Activated naive CD8-positive, alpha-beta T cell treated with anti-CD3 and anti-CD28 coated beads for 36 hours (primary cell): ENCODE measurements at places on chromosomes 6 and 20. TPM values are rescaled to one million over a fixed set of nuclear protein-coding genes. Genes with fewer than 3 reads are reported as not detected.

The CEP43 gene
- total RNA-seq = 27.3 TPM

DNA sequence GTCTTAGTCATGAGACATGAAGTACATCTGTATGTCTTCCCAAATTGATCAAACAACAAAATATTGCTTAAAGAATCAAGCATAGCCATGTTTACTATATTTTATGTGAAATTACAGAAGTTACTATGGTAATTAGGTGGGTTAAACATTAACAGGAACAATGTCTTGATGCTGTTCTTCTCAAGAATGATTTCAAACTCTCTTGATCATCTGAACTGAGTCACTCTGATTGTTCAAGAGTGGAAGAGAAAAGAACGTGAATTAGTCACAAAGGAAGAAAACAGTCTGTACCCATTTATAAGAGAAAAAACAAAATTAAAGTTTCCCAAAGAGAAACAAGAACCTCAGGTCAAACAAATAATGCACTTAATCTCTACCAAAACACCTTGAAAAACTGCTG is 62.2 kb upstream of the NUP153 start:
- H3K27me3 ChIP-seq = peaks cover 14% of the 10 kb centered on the region
- no peaks in the 10 kb centered on the region for H3K36me3 ChIP-seq
- no peaks in the 10 kb centered on the region for H3K4me1 ChIP-seq
- H3K27ac ChIP-seq = no peak overlapping the region

GRCh38 chr6:118677193-118677592 is 25.8 kb upstream of the CEP85L start:
- peaks cover 62% of the 10 kb centered on the region for H3K4me1 ChIP-seq
- H3K27me3 ChIP-seq = no peaks in the 10 kb centered on the region
- peaks cover 64% of the 10 kb centered on the region for H3K36me3 ChIP-seq
- no peak overlapping the region for H3K4me3 ChIP-seq
- no peak for DNase-seq

DNA sequence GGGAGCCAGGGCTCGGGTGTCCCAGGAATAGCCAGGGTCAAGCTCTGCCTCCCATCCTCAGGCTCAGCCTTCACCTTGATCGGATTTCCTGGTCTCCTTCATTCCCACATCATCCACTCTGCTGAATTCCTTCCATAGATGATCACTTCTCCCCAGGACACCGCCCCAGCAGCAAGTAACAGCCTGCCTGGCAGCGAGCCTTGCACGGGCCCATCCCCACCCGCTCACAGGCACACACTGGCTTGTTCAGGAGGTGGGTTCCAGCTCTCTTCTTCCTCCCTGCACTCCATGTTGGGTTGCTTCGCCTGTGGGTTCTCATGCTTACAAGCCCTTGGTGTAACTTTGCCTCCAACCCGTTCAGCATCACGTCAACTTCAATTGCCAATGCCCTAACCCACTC is 113.0 kb upstream of the IYD start:
- no peaks in the 10 kb centered on the region for H3K36me3 ChIP-seq
- H3K27me3 ChIP-seq = peaks cover 27% of the 10 kb centered on the region
- no peak overlapping the region for H3K4me3 ChIP-seq
- H3K27ac ChIP-seq = peak overlapping the region; percentile 36

DNA sequence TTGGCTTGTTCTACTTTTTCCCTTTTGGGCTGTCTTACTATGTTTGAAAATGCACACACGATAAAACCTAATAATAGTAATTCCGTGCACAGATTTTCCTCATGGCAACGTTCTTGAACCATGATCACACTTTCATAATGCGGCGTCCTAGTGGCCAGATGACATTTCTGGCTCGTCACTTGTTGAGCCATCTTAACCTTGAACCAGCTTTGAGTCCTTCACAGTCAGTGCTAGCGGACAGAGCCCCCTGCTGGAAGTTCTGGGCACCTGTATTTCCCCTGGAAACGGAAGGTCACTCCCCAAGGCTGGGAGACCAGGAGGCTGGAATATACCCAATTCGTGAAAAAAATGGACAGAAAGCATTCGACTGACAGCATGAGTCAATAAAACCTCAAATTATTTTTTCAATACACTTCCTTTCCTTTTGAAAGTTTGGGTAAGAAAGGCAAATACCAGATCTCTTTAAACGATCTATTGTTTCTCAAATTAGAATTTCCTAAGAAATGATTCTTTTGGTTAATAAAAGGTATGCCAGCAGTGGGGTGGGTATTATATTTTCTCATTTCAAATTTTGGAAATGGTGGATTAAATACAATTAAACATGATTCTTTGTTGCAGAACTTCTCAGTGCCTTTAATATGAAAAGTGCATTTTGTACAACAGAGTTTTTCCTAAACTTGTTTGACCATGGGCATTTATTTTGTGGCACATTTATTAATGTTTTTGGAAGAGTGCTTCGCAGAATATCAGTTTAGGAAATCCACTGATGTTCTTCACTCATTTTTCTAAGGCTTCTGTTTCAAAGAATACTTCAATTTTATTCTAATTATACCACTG is 542.3 kb downstream of the QKI start:
- no peak overlapping the region for H3K4me3 ChIP-seq
- H3K27me3 ChIP-seq = peaks cover 46% of the 10 kb centered on the region
- no peak overlapping the region for H3K27ac ChIP-seq
- DNase-seq = peak; percentile 48
- H3K36me3 ChIP-seq = no peaks in the 10 kb centered on the region

DNA sequence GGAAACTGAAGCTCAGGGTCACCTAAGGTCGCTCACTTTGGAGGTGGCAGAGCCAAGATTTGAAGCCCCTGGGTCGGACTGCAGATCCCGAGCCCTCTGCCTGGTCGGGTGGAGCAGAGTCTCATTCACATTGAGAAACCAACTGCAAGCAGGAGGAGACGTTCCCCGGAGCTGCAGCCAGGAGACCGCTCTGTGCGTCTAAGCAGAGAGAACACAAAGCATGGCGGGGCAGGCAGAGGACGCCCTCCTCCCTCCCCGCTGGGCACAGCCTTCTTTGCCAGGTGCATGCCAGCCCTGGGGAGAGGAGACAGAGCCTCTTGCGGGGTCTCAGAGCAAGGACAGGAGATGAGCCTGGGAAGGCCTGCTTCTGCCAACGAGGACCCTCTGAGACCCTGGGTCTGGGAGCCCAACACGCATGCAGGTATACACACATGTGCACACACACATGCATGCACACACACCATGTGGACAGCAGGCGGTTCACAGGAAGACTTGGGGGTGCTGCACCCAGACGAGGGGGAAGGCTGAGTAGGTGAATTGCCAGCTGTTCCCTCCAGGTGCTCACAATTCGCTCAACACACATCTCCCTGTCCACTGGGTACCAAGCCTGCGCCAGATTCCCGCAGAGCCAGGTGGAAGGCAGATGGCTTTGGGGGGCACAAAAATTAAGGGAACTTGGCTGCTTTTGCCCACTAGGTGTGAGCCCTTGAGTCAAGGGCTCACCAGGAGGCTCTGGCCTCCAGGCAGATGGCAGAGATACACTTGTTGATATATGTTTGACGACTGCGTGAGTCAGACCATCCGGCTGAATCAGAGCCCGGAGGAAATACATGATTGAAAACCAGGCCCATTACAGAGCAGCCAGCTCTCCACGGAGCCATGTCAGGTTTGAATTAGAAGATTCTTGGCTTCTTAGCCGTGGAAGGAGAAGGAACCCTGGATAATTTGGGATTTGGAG is 5.5 kb upstream of the NTSR1 start:
- H3K27me3 ChIP-seq = peaks cover 7% of the 10 kb centered on the region
- no peak overlapping the region for H3K4me3 ChIP-seq
- no peak overlapping the region for H3K27ac ChIP-seq
- H3K4me1 ChIP-seq = peaks cover 8% of the 10 kb centered on the region
